ENCODE measurements at places on chromosomes 5 and 9.

DNA sequence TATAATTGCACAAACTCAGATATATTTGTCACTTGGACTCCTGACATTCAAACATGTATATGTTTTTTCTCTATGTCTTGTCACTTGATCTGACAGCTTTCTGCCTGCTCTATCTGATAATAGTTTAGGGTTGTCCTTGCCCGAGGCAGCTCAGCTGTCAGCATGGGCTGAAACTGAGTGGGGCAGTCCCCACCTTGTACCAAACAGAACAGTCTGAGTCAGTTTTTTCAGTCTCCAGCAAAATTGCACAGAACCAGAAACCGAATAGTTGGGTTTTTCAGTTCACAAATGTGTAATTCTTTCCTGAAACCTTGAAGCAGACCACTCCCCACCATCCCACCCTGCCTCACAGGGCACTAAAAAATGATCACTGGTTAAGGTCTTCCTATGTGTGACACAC, 9.5 kb upstream of the HAND1 start:
- no peak overlapping the region for H3K4me3 ChIP-seq
- DNase-seq, result no peak
- H3K36me3 ChIP-seq, result no peaks in the 10 kb centered on the region
- no peak overlapping the region for H3K27ac ChIP-seq

GRCh38 chr5:1950096-1950707, 67.5 kb upstream of the IRX4 start:
- H3K27me3 ChIP-seq, result no peaks in the 10 kb centered on the region
- peak; percentile 30 for DNase-seq
- H3K27ac ChIP-seq, result no peak overlapping the region

DNA sequence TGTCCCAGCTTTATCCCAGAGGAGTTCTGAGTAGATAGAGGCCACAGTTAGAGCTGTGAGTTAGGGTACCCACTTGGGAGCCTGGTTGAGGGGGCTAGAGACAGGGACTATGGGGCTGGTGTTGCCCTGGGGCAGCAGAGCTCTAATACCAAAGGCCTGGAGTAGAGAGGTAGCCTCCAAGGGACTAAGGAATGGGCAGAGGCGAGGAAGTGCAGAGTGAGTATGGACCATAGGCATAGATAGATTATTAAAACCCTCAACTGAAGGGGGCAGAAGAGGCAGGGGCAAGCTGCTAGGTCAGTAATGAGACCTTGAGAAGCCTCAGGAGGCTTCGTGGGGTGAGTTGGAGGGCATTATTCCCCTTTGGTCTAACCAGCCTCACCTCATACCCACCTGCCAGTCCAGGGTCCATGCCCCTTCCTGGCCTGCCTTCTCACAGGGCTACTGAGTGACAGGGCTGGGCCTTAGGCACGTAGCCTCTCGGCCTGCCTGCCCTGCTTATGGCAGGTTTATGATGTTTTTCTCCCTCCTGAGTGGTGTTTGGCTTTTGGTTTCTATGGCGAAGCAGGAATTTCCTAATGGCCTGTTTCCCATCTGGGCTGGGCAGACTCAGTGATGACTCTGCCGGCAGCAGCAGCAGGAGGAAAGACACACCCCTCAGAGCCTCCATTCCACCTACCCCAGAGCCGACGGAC, 8.0 kb downstream of the PDLIM4 start:
- H3K4me3 ChIP-seq, result no peak overlapping the region
- peak; percentile 99 for DNase-seq
- H3K36me3 ChIP-seq, result peaks cover 77% of the 10 kb centered on the region
- H3K27me3 ChIP-seq, result no peaks in the 10 kb centered on the region

GRCh38 chr5:159459951-159460538, 129.8 kb upstream of the IL12B start:
- H3K27ac ChIP-seq, result no peak overlapping the region
- DNase-seq, result no peak
- H3K4me1 ChIP-seq, result peaks cover 9% of the 10 kb centered on the region
- H3K36me3 ChIP-seq, result no peaks in the 10 kb centered on the region

DNA sequence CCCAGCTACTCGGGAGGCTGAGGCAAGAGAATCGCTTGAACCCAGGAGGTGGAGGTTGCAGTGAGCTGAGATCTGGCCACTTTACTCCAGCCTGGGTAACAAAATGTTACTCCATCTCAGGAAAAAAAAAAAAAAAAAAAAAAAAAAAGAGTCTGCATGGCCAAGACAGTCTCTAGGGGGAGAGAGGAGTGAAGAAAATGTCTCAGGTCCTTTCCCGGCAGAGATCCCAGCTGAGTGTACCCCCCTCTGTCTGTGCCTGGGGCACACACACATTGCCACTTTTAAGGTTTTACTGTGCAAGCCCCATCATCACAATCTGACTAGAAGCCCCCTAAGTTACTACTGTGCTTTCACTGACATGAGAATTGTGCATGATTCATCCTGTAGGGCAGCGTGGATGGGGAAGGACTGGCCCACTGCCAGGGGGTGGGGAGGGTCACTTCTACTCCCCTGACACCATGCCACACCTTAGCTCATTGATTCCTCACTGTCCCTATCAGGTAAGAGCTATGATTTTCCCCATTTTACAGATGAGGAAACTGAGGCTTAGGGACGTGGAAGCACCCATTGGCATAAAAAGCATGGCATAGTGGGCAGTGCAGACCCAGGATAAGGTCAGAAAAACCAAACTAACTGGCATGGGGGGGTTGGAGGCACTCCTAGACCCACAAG, 102.3 kb upstream of the LARP1 start:
- no peak for DNase-seq
- no peaks in the 10 kb centered on the region for H3K36me3 ChIP-seq
- H3K4me1 ChIP-seq, result peaks cover 5% of the 10 kb centered on the region
- H3K27ac ChIP-seq, result no peak overlapping the region
- H3K27me3 ChIP-seq, result no peaks in the 10 kb centered on the region
- H3K4me3 ChIP-seq, result no peak overlapping the region

DNA sequence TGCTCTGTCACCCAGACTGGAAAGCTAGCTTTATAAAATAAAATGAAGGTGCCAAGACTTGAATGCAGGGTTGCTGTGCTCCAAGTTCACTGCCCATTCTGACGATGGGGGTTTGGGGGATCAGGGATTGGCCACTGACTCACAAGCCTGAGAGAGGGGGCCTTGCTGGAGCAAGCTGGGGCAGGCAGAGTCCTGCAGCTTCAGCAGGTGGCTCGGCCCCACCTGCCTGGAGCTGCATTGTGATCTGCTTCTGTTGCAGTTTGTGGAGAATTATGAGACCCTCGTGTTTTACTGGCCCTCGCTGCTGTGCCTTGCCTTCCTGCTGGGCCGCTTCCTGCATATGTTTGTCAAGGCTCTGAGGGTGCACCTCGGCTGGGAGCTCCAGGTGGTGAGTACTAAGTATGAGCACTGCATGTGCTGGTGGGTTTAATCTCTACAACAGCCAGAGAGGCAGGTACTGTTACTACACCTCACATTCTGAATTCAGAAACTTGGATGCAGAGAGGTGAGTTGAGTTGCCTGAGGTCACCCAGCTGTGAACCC, 31.1 kb upstream of the CCDC180 start:
- no peak overlapping the region for H3K4me3 ChIP-seq
- no peak overlapping the region for H3K27ac ChIP-seq
- DNase-seq, result no peak
- no peaks in the 10 kb centered on the region for H3K27me3 ChIP-seq

- H3K4me3 ChIP-seq, result no peak overlapping the region
- no peaks in the 10 kb centered on the region for H3K36me3 ChIP-seq
- no peaks in the 10 kb centered on the region for H3K4me1 ChIP-seq
- no peak for DNase-seq
These were observed 113.0 kb upstream of the KIF2A start for GRCh38 chr5:62192958-62193357.
